ENCODE measurements at places on chromosomes 1 and 21.
A peak's percentile ranks its signal among the peaks of the same experiment; 100 is the strongest.

DNA sequence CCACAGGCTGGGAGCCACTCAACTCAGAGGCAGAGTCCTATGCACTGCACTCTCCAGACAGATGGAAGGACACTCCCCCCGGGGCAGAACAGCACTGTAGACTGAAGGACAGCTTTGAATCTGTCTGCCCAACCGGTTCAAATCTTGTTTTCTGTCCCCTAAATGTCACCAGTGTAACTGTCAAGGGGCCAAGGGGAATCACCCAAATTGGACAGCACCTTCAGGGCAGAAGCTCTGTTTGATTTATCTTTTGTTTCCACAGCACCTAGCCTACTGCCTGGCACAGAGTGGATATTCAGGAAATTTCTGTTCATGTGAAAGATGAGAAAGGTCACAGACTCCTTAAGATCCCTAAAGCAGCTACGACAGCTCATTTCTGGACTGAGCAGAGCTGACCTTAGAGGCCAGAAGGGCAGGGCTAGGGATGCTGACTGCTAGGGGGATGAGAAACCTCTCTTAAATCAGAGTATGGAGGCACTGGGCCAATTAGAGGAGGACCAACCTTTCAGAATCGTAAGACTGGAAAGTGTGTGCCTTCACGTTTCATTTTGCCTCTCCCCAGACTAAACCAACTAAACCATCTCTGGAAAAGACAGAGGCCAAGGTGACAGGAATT is 41.0 kb downstream of the ITPKB start:
- DNase-seq, result no peak

GRCh38 chr21:26814386-26814785 is 30.8 kb downstream of the ADAMTS1 start:
- DNase-seq, result no peak

DNA sequence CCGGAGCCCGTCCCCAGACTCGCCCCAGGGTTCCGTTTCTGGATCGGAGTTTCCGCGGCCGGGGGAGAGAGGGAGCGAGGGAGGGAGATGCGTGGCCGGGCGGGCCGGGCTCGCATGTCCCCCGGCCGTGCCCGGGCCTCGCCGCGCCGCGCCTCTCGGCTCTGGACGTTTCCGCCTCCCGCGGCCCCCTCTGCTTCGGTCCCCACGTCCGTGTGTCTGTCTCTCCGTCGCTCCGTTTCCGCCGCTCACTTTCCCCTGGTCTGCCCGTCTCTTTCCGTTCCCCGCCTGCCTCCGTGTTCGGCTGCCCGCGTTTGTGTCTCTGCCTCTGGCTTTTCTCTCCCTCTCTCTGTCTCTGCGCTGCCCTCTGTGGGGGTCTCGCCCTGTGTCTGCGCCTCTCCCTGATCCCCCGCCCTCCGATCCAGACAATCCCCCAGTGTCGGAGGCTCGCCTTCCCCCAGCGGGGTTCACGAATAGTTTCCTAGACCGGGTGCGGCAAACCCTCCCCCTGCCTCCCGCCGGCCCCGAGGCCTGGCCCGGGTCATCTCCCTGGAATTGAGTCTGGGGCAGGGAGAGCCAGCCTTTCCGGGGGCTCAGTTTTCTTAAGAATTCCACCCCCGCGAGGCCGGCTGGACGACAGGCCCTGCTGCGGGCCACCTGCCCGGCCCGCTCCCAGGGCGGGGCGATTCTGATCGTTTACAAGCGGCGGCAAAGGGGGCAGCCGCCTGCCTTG is 735 bp downstream of the NBL1 start:
- DNase-seq, result peak; percentile 79

DNA sequence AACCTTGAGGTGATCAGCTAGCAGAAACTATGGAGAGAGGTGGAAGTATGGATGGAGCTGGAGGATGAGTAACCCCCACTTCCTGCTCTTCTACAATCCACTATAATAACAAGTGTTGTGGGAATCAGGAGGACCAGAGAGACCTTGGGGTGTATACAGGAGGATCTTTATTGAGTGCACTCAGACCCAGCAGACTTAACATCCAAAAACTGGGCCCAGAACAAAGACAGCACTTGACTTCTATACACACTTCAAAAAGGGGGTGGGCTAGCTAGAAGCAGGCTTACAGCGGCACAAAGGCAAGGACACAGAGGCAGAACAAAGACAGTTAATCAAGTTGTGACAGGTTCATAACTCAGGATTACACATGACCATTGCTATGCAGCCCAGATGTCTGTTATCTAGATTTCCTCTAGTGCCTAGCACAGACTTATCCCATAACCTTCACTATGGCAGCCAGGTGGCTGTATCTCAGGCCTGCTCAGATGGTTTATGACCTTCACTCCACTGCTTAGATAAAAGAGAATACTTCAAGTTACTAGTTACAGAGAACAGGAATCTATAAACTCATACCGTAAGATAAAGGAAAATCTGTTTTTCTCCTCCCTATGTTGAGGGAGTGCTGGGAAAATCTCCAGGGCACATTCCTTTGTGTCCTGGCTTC is 36.1 kb upstream of the PADI2 start:
- DNase-seq, result no peak

GRCh38 chr1:173269490-173270230 is 62.5 kb upstream of the TNFSF4 start:
- peak; percentile 59 for DNase-seq

DNA sequence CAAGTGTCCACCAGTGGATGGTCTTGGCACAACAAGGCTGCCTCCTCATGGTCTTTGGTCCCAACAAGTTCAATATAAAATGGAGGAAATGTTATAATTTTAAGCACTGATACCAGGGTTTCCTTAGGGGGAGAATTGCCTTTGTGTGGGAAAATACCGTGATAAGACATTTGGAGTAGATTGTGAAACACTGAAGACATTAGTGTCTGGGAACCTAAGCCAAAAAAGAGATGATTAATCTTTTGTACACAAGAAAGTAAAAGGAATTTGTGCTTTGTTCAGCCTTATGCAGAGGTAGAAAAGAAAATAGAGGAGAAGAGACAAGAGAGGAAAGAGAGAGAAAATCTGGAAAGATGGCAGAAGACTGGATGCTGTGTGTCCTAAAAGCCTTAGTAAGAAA is 36.1 kb downstream of the ST6GALNAC3 start:
- DNase-seq, result no peak

DNA sequence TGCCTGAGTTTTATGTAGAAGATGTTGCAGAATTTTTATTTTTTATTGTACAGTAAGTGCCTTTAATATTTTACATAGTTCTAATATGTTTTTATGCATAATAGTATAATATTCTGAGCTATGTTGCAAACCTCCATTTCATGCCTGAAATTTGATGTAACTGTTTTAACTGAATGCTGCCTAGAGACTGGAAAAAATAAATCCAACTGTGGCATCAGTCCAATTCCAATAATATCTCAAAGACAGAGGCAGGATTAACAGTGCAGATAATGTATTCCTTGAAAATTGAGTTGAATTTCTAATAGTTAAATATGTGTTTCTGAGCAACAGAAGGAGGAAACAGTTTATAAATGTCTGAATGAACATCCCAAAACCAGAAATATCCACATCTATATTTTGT is 61.1 kb upstream of the KIF1B start:
- DNase-seq, result no peak

- no peak for DNase-seq
Observed at GRCh38 chr1:3158347-3158746, 89.3 kb downstream of the PRDM16 start.

- peak; percentile 27 for DNase-seq
Observed at GRCh38 chr21:35232545-35233176, 183.6 kb upstream of the RUNX1 start.

- DNase-seq, result no peak
Observed at GRCh38 chr1:234315091-234315541, 58.1 kb upstream of the COA6 start.

GRCh38 chr1:38242506-38242905 is 195.9 kb upstream of the POU3F1 start:
- DNase-seq, result no peak

GRCh38 chr1:116929961-116930592 is 20.4 kb downstream of the PTGFRN start:
- no peak for DNase-seq

- no peak for DNase-seq
Observed at GRCh38 chr21:14499316-14499715, 46.8 kb downstream of the SAMSN1 start.

GRCh38 chr1:76254104-76255030 is 179.8 kb downstream of the ST6GALNAC3 start:
- no peak for DNase-seq

DNA sequence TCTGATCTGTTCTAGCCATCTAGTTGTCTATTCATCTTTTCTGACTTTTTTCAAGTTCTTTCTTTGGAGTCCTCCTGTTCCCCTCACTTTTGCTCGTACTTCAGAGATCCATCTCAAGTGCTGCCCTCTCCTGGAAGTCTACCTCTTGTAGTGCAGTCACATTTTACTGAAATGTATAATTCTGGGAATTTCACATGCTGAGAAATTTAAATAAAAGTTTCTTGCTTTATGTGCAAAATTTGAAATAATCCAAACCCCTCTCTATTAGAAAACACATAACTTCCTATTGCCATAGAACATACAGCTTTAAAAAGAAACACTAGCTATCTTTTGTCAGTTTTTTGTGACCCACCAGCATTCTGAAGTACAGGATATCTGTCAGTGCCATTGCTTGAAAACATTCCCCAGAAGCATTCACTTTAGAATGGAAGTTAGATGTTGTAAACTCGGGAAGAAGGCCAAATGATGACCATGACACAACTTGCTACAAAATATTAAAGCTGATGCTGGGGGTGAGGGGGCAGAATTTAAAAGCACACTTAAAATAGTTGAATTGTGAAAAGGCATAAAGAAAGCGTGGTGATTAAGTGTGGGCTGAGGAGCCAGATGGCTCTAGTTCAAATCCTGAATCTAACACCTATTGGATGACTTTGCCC is 22.0 kb downstream of the RLF start:
- DNase-seq, result no peak

DNA sequence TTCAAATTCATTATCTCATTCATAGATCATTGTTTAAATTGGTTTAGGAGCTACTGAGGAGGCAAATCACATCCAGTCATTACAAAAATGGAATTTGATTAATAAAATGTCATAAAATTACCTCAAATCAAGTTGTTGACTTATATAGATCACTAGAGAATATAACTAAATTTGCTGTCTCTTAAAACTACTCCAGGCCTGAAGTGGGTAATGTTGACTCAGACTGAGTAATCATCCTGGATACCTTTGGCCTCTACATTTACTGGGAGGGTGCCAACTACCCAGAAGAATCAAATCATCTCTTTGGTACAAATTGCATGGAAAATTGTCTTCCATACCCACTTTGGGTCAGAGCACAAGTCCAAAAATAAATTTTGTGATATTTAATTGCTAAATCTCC is 191.2 kb upstream of the GREM2 start:
- DNase-seq, result no peak

- no peak for DNase-seq
Observed at GRCh38 chr1:222105861-222106260, 364.0 kb upstream of the DUSP10 start.

- no peak for DNase-seq
Observed at GRCh38 chr1:77316966-77317365, 35.1 kb downstream of the AK5 start.

DNA sequence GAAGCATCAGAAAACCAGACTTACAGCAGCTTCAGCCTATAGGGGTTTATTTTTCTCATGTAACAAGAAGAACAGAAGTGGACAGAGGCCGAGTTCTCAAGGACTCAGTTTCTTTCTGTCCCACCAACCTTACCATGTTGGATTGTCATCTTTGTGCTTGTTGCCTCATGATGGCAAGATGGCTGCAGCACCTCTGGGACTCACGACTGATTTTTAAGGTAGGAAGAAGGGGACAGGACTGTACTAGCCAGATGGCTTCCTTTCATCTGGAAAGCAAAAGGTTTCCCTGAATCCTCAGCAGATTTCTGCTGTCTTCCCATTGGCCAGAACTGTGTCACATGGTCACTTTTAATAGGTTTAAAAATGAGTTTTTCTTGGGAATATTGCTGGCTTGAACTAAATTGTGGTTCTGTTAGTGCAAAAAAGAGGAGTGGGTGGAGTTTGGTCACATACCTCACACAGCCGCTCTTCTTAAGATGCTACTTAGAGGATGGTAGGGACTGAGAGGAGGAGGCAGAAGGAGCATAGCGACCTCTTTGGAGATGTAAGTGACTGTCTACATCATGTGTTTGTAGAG is 48.1 kb upstream of the ENAH start:
- DNase-seq, result no peak
